ENCODE measurements at places on chromosomes 6 and 20.

DNA sequence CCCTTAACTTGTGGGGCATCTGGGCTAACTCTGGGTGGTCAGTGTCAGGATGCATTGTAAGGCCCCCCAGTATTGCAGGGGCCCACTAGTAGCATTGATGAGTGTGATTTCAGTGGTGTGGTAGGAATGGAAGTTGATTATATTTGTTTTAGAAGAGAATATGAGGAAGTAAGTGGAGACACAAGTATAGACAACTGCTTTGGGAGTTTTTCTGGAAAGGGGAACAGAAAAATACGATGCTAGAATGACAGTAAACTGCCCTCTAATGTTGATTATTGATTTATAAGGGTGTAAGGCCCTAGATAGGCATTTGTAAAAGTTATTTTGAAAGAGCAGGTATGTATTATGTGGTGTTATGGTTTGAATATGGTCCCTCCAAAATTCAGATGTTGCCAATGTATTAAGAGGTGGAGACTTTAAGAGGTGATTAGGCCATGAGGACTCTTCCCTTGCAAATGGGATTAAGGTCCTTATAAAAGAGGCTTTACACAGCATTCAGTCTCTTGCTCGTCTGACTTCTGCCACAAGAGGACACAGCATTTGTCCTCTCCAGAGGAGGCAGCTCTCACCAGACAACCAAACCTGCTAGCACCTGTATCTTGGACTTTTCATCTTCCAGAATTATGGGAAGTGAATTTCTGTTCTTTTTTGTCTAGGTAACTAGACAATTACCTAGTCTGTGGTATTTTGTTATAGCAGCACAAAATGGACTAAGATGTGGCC is 135.9 kb upstream of the DTNBP1 start:
- DNase-seq, result no peak

DNA sequence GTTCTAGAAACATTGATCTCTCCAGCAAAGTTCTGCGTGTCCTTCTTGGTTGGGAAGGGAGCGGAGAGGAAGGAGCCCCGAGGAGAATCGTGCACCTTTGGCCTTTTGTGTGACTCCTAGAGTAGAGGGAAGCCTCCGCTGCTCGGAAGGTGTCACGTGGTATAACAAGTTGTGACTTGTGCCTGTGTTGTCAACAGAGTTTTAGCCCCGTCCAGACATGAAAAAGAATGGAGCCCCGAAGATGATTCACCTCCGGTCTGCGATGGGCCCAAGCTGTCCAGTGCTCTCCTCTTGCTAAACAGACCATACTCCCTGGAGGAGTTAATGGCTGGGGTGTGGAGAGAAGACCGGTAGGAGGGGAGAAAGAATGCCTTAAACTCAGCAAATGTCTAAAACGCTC is 7.0 kb downstream of the EYA2 start:
- DNase-seq, result no peak

DNA sequence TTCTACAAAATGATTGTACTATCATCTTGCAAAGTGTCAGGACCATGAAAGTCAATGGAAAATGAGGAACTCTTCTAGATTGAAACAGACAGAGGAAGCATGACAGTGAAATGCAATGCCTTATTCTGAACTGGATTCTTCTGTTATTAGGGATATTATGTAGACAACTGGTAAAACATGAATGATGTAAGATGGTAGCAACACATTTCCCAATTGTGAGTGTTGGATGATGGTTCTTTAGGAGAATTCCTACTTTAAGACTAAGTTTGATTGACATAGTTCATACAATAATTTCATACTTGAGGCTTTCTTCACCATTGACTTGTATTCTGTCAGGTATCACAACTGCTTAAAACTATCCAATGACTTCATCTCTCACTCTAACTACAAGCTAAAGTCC is 4.5 kb downstream of the UBE3D start:
- DNase-seq, result no peak

- DNase-seq, result no peak
These were observed 7.9 kb downstream of the EXOC2 start for GRCh38 chr6:684831-685636.

DNA sequence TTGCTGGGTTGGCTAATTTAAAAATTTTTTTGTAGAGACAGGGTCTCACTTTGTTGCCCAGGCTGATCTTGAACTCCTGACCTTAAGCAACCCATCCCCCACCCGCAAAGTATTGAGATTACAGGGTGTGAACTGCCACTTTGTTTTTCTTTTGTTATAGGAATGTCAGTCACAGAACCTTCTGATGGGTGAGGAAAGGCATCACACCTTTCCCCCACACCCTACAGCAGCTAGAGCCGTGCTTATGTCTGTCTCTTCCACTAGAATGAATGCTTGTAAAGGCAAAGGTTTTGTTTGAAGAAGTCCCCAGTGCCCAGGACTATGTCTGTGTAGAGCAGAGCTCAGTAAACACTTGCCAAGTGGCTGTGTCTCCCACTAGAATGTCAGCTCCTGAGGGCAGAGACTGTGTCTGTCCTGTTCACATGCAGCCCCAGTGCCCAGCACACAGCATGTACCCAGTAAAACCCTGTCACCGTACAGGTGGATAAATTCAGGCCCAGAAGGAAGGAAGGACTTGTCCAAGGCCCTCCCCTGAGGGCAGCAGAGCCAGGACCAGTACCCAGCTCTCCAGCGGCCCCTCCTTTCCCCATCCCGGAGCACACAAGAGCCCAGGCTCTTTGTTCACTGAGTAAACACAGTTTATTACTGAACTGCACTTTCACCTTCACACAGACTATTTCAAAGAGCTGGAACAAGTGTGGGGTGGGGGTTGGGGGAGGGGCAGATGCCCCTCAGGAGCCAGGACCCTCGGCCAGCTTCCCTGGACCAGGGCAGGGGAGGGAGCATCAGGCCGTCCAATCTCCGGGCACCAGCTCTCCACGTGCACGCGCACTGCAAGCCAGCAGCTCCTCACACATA is 26.4 kb downstream of the COX4I2 start:
- peak; percentile 74 for DNase-seq

- no peak for DNase-seq
These were observed 73.9 kb downstream of the WDR27 start for GRCh38 chr6:169627736-169628607.

DNA sequence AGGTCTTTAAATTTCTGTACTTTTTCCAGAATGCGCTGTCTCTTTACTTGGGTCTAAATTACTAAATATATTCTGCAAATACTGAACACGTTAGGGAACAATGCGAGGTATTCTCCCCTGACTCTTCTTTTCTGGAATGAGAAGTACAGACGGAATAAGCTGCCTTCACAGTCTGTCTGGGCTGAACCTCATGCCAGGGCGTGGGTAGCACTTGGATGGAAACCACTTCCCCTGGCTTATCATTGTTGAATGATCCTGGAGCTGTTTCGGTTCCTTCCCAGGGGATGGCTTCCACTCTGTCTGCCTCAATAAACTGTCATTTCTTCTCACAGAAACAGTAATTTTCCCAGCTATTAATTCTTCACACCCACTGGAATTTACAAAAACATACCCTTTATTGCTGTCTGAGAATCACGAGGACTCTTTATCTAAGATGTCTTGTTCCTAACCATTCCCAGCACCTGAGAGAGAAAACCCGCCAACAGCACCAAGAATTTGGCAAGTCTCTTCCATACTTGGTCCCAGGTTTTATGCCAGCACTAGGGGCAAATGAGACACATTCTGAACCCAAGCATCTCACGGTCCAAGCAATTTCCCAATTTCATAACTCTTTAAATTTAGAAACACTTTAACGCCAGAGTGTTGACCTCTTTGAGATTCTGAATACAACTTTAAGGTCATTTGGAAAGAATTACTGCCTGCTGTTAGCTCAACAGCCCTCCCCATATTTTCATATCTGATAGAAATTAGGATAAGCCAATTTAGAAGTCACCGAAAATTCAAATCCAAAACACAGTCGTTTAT is 43.2 kb upstream of the ADGRF5 start:
- DNase-seq, result no peak

DNA sequence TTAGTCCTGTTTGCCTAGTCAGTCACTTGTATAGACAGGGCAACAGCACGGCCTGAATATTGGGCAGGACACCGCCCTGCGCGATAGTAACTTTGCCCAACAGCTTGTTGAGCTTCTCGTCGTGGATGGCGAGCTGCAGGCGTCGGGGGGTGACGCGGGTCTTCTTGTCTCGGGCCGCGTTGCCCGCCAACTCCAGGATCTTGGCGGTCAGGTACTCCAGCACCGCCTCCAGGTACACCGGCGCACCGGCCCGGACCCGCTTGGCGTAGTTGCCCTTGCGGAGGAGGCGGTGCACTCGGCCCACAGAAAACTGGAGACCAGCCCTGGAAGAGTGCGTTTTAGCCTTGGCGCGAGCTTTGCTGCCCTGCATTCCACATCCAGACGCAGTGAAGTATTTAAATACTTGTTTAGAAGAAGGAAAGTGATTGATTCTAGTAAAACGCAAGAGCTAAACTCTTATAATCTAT is 92.8 kb upstream of the BTN3A2 start:
- DNase-seq, result peak; percentile 31

GRCh38 chr6:168508903-168509302 is 67.9 kb downstream of the SMOC2 start:
- DNase-seq, result no peak

DNA sequence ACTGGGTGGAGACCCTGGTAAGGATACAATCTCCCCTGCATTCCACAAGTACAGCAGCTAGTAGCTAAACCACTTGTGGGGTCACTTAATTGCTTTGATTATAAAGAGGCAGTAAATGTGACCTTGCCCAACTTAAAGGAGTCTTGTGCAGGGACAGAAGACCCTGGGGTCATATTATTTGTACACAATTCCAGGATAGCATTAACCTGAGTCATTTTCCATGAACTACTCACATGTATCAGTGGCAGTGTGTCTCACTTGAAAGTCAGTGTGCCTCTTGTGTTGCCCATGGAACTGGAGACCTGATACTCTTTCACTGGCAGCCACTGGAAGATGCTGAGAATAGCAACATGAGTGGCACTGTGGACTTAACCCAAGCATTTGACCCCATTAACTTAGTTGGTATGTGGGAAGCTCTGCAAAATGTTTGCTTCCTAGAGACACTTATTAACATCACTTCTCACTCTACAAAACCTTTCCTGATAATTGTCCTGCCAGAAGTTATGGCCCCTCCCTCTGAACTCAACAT is 28.9 kb downstream of the CLIC5 start:
- DNase-seq, result no peak

DNA sequence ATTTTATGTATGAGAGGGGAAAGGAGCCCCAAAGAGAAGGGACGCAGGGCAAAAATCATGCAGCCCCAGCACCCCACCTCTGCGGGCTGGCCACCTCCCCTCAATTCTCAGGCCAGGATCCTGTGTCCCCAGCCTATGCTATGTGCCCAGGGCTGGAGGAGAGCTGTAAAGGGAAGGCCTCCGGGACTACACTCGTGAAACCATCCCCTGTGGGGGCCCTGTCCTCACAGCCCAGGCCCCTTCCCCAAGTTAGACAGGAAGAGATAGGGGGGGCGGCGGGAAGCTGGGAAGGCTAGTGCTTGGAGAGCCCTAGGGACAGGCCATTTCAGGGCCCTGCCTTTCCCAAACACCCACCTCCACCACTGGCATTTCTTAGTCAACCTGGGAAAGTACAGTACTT is 1.4 kb upstream of the COL11A2 start:
- no peak for DNase-seq

GRCh38 chr6:11650025-11650696 is 112.6 kb downstream of the TMEM170B start:
- DNase-seq, result no peak

DNA sequence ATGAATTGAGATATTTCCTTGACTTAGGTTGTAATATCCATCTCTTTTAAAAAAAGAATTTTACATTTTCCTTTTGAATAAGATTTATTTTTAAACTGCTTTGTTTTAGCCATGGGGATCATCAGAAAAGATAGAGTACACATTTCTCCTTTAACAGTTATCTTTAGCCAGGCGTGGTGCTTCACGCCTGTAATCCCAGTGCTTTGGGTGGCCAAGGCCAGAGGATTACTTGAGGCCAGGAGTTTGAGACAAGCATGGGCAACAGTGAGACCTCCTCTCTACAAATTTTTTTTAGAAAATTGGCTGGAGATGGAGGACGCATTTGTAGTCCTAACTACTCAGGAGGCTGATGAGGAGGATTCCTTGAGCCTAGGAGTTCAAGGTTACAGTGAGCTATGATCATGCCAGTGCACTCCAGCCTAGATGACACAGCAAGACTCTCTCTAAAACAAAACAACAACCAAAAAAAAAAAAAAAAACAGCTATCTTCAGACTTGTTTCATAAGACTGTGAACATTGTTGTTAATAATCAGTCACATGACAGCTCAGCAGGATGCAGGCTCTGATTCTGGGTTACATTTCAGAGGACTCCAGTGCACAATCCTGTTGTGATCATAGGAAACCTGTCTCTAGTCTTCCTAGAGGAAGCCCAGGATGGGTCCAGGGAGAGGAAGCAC is 2.0 kb upstream of the SLC17A3 start:
- DNase-seq, result no peak

All from globus pallidus (tissue), 1 donor.